Activated T-helper 1 cell treated with Interleukin-2 at 50 U/mL for 16 hours (primary cell): ENCODE measurements at places on chromosomes 13 and 19.

DNA sequence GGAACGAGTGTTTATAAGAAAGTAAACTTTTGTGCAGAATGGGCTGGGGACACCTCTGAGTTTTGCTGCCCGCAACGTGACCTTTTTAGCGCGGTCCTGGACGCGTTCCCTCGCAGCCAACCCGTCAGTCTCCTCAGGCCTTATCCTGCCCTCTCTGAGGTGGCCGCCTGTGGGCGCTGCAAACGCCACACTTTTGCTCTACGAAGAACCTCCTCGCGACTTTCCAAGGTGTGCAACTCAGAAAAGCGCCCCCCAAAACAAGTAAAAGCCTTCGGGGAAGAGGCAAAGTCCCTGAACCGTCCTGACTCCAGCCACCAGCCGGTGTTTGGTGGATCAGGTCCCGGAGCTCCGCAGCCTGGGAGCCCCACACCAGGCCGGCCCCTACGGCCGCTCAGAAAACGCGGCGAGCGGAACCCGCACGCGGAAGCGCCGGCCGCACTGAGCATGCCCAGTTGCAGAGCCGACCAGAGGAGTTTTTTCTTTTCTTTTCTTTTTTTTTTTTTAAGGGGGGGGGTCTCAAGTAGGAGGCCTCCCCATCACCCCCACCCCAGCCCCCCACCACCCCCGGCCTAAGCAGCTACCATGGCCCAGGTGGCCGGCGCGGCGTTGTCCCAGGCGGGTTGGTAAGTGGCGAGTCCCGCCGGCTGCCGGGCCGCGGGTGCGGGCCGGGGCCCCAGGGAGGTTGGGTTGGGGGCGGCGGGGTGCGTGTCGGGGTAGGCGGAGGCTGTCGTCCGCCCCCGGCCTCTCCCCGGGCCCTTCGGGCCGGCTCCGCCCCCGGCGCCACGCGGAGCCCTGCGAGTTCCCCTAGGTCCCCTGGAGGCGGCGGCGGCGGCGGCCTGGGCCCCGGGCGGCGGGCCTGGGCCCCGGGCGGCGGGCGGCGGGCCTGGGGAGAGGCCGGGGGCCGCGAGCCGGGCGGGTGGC, at the start of gene TDRD3:
Gene TDRD3 (plus strand): TSS at position 438 of the 921 bp plus-strand sequence. CDS start 145 bp downstream, at position 583.
- DNase-seq: peak; percentile 63

DNA sequence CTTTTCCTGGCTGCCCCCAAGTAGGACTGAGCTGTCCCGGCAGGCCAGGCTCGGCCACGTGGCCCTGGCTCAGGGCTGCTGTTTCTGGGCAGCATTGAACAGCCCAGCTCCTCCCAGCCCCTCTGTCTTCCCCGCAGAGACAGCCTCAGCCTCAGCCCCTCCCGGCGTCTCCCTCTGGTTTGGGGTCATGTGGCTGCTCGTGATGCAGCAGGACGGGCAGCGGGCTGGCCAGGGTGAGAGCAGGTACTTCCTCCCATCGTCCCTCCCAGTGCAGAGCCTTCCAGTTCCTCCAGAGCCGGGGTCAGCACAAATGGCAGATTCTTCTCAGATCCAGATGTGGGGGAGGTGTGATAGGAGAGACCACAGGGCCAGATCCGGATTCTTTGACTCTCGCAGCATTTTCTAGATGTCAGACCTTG, 114.6 kb downstream of the KDM4B start:
- no peak for DNase-seq

DNA sequence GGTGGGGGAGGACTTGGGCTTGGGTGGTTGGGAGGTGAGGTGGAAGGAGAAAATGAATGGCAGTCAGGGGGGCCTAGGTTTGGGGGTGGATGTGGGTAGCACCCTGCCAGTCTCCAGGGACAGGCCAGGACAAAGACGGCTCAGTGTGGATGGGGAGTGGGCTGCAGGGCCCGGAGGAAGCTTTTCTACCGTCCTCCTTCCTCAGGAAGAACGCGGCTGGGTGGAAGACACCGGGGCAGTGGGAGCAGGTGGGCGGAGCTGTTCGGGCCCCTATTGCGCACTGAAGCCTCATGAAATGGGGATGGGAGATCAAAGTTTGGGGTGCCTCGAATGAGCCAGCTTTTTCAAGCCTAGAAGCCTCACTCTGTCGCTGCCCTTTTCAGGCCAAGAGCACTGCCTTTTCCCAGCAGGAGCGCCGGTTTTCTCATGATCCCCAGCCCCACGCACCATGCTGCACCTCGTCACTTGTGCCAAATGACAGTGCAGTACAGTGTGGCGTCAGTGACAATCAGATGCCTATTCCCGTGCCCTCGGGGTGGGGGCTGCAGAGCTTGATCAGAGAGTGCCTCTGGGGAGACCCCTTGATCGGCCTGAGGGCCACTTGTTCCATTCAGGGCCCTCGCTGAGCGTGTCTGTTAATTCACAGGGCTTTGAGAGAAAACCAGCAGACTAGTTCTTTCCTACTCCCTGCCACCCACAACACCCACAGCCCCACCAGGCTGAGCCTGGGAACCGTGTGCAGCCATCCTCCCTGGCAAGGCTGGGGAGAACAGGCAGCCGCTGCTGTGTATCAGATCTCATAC, 1.5 kb downstream of the CALM3 start:
- no peak for DNase-seq

GRCh38 chr13:54078271-54078870, 1049.8 kb downstream of the OLFM4 start:
- no peak for DNase-seq

GRCh38 chr13:106499896-106500295, 35.6 kb downstream of the EFNB2 start:
- DNase-seq: no peak

DNA sequence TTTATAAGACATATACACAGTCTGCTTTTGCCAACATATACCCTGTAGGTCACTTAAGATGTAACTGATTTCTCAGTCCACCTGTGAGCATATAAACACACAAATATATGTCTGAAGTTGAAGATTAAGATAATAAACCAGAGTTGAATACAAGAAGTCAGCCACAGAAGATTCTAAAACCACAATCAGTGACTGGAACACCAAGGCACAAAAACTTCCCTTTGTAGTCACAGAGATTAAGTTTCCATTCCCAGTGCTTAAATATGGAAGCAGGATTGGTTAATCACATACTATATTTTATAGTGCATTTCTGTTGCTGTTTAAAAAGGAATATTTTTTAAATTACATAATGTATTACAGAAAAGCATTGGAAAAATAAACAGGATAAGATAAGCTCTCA, 39.9 kb downstream of the MTMR6 start:
- DNase-seq: no peak
